HuH-7.5 (cell line): ENCODE measurements at places on chromosomes 1 and 21.

GRCh38 chr1:178690496-178690895 is 34.5 kb upstream of the RALGPS2 start:
- DNase-seq, result no peak

GRCh38 chr21:39034590-39035536 is 148.4 kb downstream of the PSMG1 start:
- no peak for DNase-seq

DNA sequence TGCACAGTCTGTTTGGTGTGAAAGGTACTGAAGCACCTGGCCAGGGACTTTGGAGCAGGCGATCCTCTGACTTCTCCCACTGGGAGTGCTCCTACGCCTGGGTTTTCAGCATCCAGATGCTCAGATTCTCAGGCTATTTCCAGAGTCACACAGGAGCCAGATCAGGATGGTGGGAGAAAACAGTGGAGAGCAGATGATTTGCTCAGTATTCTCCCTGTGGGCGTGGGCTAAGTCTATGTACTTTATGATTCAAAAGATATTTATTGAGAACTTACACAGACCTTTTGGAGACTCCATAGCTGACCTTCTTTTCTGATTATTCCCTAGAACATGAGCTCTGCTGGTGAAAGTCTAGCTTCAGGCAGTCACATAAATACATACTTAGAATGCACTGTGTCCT is 134.6 kb downstream of the TENT5C start:
- no peak for DNase-seq

- DNase-seq, result no peak
These were observed 150.9 kb downstream of the GRIK3 start for GRCh38 chr1:36883315-36883949.

DNA sequence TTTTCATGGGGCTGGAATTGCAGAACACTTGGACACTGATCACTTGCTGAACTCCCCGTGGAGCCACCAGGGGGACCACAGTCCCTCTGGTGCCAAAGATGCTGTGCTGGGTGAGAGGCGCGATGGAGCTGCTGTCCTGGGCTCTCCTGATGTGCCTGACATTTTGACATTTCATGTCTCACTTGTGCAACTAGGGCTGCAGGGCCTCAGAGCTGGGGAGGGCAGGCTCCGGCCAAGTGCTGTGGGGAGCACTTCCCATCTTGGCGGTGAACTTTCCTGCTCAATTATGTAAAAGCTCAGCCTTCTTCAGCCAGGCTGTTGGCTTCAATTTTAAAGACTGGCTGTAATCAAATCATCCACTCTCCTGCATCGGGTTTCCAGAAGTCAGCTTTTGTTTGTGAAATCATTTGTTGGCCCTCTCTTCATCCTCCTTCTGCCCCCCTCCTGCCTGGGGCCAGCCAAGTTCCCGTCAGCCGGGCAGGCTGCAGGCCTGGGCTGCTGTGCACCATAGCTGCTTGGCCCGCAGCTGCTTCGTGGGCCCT is 36.8 kb downstream of the KCNAB2 start:
- DNase-seq, result peak; percentile 62

GRCh38 chr1:226648421-226648820 is 90.7 kb downstream of the ITPKB start:
- no peak for DNase-seq

DNA sequence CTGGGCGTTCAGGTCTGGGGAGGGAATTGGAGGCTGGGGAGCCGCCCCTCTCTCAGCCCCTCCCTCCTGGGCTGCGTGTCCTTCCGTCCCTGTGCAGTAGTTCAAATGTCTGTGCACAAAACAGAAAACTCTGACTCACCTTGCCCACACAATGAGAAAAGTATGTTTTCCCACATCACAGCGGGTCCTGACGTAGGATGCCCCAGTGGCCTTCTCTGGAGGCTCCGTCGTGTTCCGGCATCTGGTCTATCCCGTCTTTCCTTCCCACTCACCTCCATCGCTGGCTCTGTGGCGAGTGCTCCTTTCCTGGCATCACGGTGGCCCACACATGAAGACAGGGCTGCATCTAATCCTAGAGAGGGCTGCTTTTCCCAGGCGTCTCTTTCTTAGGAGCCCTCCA is 224.0 kb downstream of the KAZN start:
- no peak for DNase-seq

DNA sequence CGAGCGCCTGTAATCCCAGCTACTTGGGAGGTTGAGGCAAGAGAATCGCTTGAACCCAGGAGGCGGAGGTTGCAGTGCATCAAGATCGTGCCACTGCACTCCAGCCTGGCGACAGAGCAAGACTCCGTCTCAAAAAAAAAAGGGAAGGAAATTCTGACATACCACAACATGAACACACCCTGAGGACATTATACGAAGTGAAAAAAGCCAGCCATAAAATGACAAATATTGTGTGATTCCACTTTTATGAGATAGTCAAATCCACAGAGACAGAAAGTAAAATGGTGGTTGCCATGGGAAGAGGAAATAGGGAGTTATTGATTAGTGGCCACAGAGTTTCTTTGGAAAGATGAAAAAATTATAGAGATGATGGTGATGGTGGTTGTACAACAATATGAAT is 41.7 kb downstream of the EVI5 start:
- no peak for DNase-seq

DNA sequence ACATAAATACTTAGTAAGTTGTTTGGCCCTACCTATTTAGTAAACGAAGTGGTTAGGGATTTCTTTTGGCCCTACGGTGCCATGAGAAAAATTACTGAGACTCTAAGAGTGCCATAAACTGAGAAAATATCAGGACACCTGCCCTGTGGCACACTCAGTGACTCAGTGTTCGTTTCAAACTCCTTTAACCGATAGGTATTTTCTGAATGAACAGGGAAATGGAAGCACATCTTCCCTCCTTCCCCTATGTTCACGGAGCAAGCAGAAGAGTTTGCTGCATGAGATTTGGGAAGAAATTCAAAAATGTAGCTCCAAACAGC is 134.2 kb downstream of the KAZN start:
- no peak for DNase-seq

DNA sequence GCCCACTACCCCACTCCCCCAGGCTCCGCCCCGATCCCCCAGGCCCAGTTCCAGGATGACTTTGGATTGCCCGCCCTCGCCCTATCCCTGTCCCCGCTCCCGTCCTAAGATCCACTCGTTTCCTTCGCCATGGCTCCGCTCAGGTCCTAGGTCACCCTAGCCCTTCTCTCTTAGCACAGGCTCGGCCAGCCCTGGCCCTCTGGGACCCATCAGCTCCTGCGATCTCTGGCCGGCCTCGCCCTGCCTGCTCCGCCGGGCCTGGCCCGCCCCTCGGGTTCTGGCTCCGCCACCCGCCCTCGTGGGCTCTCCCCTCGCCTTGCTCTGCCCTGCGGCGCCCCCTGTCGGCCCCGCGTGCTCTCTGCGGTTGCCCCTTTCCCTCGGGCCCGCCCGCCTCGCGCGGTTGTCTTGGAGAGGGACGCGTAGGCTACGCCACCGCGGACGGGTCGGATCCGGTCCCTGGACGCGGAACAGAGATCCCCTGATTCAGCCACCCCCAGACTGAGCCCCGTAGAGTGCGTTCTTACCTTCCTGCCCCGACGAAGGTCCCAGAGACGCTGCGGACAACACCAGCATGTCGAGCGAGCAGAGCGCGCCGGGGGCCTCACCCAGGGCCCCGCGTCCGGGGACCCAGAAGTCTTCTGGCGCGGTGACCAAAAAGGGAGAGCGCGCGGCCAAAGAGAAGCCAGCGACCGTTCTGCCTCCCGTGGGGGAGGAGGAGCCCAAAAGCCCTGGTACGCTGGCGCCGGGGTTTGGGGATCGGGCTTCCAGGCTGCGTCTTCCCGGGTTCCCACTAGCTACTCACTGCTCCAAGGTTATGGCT is at the start of gene LRRC71:
Gene LRRC71, plus strand, starts transcription at position 400 of the 820 bp plus-strand sequence. Its CDS starts 172 bp downstream, at position 572.
- peak; percentile 91 for DNase-seq

DNA sequence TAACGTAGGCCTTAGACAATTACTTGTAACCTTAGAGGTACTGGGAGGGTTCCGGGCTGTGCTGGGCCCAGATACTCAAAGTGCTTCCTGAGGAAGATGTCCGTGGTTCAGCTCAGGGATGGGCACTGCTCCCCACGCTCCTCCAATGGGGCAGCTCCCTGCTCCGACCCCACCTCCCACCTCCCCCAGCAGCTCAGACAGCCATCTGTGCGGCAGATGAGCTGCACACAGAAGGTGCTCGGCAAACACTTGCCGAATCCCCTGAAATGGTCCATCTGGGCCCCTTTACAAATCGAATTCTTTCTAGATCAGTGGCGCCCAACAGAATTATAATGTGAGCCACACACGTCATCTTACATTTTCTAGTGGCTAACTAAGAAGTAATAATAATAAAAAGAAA is 242.4 kb upstream of the RAB4A start:
- no peak for DNase-seq

- DNase-seq, result no peak
These were observed 221.5 kb downstream of the GRIK1 start for GRCh38 chr21:29718081-29718815.

GRCh38 chr21:32392299-32392879 is 423 bp downstream of the URB1 start:
- DNase-seq, result no peak

DNA sequence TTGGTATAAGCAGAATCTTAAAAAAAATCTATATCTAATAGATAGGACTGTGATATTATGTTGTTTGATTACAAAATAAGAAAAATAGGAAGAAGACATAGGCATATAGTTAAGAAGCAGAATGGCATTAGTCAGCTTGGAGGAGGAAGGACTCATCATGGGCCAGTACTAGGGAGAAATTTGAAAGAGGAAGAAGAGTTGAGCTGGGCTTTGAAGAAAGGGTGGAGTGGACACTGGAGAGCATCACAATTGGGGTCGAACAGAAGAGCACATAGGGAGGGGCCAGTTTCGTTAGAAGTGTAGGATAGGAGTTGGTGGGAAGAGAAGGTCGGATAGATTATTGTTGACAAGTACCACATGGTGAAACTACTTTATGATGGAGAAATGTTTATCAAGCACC is 129.3 kb downstream of the CACHD1 start:
- no peak for DNase-seq

DNA sequence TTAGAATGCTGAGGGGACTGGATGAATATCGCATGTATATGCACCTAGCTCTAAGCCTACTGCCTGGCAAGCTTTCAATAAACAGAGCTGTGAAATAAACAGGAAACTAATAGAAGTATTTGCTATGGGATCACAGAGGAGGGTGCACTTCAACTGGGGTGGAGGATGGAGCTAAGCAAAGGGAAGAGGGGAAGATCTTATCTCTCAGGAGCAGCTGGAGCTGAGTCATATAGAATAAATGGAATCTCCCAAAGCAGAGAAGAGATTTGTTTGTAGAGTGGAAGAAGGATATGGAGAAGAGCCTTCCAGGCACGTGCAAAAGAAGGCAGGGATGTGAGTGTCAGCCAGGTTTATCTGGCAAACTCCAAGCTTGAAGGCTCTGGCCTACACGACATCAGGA is 17.0 kb upstream of the KCNA10 start:
- no peak for DNase-seq

DNA sequence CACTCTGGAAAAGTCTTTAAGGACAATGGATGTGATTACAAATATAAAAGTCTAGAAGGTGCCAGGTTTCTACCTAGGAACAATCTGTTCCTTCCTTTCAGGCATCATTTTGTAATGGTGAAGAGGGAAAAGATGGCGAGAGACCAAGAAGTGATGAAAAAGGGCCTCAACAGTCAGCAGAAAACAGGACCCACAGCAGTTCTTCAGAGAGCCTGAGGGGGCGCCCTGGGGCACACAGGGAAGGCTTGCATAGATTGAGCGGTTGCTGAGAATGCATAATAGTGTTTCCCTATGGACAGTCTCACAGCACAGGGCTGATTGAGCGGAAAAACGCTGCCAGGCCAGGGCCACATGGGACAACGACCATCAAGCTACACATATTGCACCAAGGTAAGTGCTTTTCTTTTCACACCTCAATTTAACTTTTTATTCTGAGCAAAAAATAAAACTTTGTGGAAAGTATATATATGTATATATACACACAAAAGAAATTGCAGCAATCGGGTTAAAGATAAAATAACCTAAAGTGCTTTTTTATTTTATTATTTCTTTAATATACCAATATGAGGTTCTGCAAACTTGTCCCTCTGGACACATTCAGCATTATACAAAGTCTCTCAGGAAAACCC is 3.1 kb upstream of the YRDC start:
- peak; percentile 60 for DNase-seq

DNA sequence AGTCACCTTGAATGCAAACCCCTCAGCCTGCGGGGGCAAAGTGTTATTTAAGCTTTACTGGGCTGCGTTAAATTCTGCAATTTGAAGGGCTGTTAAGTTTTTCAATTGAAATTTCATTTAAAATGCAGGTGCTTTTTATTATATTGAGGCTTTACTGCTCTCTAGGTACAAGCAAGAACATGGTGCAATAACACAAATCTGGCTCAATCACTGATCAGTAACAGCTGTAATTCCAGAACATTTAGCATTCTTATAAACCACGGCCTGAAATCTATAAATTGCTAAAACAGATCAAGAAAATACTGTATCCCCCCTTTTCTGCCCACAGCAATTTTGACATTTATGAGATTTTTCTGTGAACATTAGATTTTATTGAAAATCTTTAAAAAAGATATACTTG is 322.8 kb downstream of the KCTD3 start:
- DNase-seq, result no peak

- DNase-seq, result no peak
These were observed 23.7 kb downstream of the IL23R start for GRCh38 chr1:67189953-67190352.

DNA sequence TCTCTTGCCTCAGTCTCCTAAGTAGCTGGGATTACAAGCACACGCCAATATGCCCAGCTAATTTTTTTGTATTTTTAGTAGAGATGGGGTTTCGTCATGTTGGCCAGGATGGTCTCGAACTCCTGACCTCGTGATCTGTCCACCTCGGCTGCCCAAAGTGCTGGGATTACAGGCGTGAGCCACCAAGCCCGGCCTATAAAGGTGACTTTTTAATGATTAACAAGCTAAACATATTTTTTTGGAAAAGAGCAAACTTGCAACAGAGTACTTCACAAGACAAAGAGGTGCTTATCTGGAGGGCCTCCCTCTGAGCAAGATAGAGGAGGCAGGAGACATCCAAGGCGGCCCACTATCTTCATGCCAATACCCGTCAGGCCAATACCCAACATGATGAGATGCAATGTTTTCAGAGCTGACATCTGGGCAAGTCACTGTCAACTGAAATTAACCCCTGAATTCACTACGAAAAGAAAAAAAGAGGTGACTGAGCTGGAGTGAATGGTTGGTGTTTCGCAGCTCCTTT is 10.5 kb downstream of the BCAR3 start:
- no peak for DNase-seq

DNA sequence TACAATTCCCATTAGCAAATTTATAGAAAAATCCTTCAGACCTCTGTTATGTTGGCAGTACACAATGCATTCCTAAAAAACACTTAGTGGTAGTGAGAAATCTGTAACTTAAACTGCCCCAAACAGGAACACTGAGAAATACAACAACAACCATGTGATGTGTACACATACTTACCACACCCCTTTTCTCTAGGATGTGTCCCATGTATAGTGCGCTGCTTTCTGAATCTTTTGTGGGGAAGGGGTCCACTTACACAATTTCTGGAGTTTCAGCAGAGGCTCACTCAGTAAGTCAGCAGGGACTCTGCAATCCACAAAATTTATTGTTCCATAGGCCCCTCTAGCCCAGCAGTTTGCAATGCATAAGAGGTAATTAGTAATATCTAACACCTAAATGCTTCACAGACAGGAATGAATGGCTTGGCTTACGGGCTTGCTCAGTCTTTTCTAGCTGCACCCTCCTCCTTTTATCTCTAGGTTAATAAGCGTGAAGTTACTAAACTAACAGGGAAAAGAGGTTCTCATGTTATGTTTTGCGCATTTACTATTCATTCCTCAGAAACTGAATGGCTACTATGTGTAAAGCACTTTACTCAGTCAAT is 115.2 kb downstream of the TGFBR3 start:
- DNase-seq, result no peak
